ENCODE measurements at places on chromosomes 7 and 10.

- no peak for DNase-seq
Observed at GRCh38 chr10:126524526-126524925, 136.2 kb upstream of the ADAM12 start.

GRCh38 chr10:76577455-76577854, 1060.2 kb downstream of the KCNMA1 start:
- no peak for DNase-seq

DNA sequence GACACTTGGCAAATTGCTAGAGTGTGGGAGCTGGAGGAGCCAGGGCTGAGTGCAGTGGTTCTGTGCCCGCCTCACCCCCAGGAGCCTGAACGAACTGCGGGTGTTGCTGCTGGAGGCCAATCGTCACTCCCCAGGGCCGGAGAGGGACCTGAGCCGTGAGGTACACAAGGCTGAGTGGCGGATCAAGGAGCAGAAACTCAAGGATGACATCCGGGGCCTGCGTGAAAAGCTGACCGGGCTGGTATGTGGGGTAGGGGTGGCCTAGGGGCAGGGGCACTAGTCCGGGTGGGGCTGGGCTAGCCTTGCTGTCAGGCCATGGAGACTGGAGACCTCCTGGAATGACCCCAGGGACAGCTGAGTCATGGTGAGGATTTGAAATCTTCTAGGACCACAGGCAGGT, 56.7 kb upstream of the GTF2IRD1 start:
- DNase-seq: no peak

GRCh38 chr10:101012525-101013364, 13.1 kb downstream of the LZTS2 start:
- DNase-seq: peak; percentile 77
